Breast epithelium (tissue), 4 donors: ENCODE measurements at places on chromosomes 3 and 15.

DNA sequence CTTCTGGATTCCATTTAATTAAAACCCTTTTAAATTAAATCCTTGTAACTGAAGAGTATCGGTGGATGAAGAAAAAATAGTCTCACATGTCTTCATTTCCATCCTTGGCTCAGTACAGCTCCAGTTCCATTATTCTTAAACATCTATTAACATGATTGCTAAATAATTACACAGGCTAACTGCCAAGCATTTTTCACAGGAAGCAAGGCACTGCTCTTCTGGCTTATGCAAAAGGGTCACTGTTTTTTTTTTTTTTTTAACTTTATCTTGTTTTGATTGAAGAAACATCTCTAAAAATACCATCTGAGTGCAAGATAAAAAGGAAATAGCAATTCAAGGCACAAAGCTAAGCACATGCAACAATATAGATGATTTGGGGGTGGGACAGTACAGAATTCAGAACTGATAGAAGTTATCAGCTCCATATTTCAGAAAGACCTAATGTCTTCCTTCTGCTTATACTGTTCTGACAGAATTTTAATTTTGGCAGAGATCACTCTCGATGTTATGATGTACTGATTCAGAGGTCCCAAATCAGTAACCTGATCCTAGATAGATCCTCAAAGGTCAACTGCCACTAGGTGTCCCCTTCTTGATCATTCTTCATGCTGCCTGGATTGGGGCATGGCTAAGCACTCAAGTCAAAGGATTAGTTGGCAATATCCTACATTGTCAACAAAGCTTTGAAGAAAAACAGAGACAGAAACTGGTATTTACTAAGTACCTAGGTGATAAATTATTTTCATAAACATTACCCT is 57.8 kb upstream of the ACTC1 start:
- no peak for DNase-seq

DNA sequence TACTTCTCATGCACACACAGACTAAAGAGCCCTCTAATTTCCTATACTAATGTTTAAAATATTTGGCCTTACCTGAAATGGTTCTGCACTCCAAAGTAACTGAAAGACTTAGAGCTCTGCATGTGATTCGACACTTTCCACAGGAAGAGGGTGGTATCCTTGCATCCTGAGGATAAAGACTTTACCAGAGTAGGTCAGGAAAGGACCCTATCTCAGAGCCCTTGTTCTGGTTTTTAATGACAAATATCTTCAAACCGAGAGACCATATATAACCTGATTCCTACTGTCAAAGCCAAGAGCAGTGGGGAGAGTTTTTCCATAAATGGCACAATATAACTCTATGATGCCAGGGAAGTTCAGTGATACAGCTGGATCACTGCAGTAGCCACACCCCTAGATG is at the start of gene GP5:
Gene GP5, minus strand, starts transcription at position 101 of the 400 bp plus-strand sequence. CDS start 984 bp downstream, outside the sequence.
- no peak for DNase-seq

- DNase-seq = no peak
Observed at GRCh38 chr15:89946681-89947299, 34.0 kb upstream of the ARPIN start.

DNA sequence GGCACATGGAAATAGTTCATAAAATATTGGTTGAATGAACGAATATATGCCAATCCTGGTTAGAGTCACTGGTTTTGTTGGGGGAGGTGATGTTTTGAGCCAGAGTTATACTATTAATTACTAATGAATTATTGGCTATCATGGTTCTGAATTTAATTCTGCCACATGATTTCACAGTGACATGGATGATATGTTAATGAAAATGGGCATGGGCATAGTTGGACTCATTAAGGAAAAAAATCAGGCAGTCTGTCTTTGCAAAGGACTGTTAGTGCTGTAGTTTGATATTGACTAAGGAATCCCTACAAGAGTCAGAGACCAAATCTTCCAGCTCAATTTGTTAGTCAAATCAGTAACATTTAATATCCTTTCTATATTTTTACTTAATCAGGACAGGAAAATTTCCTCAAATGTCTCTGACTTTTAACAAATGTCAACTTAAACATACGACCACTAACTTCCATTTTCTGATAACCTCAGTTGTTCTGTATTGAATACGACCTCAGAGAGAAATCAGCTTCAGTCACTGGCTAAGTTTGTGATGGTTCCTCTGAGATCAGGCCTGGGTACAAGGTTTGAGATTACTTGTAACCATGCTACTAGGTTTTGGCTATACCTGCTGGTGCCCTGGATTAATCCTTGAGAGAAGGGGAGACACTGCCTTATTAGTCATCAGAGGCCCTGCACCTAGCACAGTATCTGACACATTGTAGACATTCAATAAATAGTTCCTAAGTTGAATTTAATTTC is 13.3 kb downstream of the NFKBIZ start:
- DNase-seq = no peak

DNA sequence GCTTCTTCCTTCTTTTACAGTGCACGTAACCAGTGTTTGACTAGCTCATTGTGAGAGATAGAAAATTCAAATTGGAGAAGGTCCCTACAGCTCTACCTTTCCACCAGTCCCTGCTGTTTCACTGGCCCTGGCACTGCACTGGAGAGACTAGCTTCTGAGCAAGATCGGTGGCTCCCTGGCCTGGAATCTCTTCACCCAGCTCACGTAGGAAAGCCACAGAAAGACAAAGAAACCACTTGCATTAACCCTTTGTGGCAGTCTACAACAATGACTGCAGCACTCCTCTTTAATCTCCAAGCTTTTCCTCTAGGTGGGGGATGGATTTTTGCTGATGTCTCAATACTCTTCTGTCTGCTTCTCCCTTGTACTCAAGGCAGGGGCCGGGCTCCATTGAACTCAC is 155.9 kb downstream of the PEX5L start:
- DNase-seq = no peak

DNA sequence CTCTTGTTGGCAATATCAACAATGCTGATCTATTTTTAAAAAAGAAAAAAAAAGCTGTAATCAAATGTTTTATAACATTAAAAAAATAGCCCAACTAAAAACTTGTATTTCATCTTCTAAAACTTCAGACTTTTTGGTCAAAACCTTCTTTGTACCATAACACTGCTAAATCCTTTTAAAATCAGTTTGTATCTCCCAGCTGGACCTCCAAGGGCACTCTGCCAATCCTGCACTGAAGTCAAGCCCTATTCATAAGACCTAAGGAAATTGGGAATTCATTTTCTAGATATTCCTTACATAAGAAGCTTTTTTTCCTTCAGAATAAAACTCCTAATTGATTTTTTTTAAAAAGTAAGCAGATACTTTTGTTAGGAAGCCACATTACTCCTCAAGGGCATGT is 38.2 kb upstream of the HCLS1 start:
- DNase-seq = no peak

GRCh38 chr15:42275780-42276391 is 2.7 kb upstream of the TMEM87A start:
- no peak for DNase-seq

DNA sequence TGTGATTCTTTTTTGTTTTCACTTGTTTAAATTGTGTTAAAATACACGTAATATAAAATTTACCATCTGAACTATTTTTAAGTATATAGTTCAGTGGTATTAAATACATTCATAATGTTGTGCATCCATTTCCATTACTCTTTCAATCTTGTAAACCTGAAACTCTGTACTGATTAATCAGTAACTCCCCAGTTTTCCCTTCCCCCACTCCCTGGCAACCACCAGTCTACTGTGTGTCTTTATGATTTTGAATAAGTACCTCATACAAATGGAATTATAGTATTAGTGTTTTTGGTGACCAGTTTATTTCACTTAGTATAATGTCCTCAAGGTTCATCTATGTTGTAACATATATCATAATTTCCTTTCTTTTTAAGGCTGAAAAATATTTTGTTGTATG is 59.3 kb downstream of the GLCE start:
- no peak for DNase-seq

- DNase-seq = no peak
Observed at GRCh38 chr3:3305841-3306240, 126.3 kb upstream of the CRBN start.

GRCh38 chr3:170725285-170725731 is 139.4 kb upstream of the SLC7A14 start:
- DNase-seq = no peak

DNA sequence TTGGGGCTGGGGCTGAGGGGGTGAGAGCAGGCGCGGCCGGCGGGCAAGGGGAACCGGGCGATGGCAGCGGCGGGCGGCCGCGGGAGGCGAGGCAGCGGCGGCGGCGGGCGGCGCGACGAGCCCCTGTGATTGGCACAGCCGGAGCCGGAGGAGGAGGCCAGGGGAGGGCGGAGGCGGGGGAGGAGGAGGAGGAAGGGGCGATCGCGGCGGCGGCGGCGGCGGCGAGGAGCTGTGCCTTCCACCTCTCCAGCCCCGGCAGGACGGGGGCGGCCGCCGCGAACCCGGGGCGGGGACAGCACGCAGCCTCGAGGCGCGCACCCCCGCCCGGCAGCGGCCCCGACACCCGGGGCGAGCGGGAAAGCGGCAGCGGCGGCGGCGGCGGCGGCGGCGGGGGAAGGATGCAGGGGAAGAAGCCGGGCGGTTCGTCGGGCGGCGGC is at the start of gene SLCO3A1:
Gene SLCO3A1, plus strand, starts transcription at position 198 of the 437 bp plus-strand sequence.
- DNase-seq = no peak

DNA sequence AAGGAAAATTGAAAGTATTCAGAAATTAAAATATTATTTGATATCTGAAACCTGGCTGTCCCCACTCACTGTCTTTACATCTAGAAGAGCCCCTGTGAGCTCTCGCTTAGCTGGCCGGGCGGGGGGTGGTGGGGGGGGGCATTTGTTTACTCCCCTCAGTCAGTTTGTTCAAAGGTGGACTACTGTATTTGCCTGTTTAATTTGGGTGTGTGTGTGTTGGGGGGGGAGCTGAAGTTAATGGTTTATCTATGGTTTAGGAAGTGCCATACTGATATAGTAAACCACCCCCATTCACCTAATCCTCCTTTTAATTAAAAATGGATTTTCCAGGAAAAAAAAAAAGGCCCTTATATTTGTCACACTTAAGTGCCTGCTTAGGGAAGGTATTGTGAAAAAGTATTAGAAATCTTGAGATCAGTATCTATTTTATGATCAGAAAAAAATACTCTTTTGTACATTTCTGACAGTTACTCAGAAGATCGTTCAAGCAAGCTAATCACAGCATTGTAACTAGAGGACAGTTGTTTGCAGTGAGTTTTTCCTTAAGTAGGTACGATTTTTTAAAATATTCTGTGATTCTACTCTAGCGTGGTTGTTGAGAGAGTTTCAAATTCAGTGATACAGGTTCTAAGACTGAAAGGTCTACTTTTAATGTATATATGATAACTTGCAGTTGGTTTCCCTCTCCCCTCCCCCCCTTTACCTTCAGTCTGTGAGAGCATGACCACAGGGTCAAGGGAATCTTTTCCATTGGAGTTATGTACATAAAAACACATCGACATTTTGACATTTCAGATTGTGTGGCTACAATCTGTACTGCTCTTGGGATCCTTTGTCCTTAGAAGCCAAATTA is 8.5 kb downstream of the NR2F2 start:
- DNase-seq = no peak

DNA sequence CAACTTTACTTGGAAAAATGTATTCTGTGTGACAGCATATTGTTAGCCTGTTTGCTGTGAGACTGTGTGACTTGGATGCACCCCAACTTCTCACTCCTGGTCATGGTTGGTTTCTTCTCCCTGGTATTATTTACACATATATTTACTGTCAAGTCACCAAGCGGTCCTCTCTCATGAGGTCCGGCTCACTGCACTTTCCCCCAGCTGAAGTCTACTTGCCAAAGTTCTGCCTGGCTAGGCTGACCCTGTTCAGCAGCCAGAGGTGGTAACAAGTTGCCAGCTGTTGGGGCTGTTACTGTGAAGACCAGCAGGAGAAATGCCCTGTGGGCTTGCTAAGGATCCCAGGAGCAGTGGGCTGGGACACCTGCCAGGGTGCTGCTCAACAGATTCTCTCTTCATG is 337.5 kb downstream of the MFSD1 start:
- DNase-seq = no peak

- DNase-seq = no peak
Observed at GRCh38 chr3:45646051-45646585, 43.1 kb upstream of the SACM1L start.

GRCh38 chr3:121490161-121490560 is 55.6 kb downstream of the POLQ start:
- no peak for DNase-seq

DNA sequence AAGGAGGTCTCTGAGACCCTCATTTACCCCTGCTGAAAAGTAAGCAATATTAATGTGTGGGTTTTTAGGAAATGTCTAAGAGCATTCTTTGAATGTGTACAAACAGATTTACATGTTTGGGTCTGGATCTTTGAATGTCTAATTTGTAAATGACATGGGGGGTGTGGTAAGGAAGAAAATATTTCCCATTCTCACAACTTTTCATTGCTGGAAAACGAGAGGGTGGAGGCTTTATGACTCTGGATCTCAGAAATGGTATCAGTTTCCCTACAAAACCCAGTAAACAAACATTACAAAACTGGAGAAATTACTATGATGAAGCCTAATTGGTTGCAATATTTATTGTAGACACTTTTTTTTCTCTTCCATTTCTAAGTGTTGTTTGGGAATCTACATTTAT is 98.1 kb upstream of the FOXB1 start:
- no peak for DNase-seq

GRCh38 chr3:9074079-9074478 is 110.8 kb upstream of the RAD18 start:
- no peak for DNase-seq

GRCh38 chr3:190514413-190515153 is 698 bp downstream of the IL1RAP start:
- DNase-seq = peak; percentile 53

DNA sequence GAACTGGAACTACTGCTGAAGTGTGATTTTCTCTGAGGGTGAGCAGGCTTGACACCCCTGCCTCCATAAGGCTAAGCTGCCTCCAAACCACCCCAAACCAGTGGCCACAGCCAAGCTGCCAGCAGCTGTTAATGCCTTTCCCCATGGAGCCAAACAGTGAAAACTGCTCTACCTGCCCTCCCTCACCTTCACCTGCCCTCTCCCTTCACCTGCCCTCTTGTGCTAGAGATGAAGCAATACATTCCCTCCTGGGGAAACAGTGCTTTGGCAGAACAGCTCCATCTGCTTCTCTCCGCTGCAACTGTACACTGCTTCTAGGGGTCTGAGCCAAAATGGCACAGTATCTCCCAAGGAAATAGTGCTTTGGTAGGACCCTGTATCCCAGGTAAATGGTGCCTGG is 374.1 kb downstream of the FHIT start:
- no peak for DNase-seq

GRCh38 chr3:189567766-189568420 is 63.3 kb upstream of the TP63 start:
- DNase-seq = no peak

- no peak for DNase-seq
Observed at GRCh38 chr3:193614430-193614829, 21.4 kb downstream of the OPA1 start.

GRCh38 chr3:190811775-190812480 is 50.6 kb downstream of the GMNC start:
- no peak for DNase-seq

- DNase-seq = peak; percentile 71
Observed at GRCh38 chr15:31396881-31397560, 70.4 kb downstream of the KLF13 start.
